ENCODE measurements at places on chromosomes 4 and X.

DNA sequence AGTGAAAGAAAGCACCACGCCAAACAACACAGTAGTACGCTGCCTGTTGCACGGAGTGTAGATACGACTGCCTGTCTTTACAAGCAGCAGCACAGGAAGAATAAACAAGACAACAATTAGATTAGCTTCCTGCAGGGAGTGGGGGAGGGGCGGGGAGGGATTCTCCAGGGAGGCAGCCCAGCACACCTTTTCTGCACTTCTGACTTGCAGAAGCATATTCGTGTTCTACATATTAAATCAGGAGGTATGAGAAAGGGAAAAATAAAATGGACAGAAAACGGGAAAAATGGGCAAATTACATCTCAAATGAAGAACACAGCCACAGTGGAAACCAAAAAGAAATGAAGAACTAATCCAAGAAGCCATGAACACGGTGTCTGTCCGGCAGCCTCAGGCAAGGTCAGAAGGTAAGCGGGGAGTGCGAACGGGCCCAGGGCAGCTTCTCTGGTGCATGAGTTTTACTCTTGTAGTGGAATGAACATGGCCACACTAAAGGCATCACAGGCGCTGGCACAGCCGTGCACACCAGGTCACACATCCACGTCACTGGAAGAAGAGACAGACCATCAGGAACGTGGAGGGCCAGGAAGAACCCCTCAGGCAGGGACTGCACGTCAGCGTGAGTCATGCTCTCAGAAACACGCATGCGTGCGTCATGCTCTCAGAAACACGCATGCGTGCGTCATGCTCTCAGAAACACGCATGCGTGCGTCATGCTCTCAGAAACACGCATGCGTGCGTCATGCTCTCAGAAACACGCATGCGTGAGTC is 20.1 kb upstream of the ADRA2C start:
- no peak for DNase-seq

DNA sequence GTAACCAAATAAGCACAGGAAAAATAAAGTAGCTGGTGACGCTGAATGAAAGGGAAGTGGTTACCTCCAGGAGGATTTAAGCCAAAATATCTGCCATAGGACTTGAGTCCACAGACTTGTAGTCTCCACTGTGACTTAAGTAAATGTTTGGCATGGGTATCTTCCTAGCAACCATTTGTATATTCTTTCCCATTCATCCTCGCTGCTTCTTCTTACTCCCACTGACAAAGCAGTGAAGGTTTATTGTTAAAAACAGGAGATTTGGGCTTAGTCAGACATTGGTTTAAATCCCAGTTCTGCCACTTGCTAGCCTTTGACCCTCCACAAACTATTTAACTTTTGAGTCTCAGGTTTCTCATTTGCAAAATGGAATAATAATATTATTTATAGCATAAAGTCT is 22.3 kb downstream of the COL4A6 start:
- DNase-seq = no peak

DNA sequence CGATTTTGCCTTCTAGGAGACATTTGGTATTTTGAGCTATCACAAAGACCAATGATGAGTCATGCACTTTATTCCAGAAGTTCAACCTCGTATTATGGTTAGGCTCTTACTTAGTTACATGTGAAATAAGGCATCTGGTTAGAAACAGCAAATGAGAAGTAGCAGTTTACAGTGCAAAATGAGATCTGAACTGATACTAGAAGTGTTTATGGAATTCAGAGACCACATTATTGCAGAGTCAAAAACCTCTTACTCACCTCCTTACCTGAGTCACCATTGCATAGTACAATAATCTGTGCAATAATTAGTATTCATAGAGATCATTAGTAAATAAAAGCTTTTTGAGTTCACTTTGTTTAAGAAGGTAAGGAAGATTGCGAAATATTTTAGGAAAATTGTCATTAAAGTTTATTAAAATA is 38.7 kb downstream of the SEC24B start:
- DNase-seq = no peak

- no peak for DNase-seq
These were observed 528.6 kb downstream of the IL15 start for GRCh38 chr4:142164767-142165500.

DNA sequence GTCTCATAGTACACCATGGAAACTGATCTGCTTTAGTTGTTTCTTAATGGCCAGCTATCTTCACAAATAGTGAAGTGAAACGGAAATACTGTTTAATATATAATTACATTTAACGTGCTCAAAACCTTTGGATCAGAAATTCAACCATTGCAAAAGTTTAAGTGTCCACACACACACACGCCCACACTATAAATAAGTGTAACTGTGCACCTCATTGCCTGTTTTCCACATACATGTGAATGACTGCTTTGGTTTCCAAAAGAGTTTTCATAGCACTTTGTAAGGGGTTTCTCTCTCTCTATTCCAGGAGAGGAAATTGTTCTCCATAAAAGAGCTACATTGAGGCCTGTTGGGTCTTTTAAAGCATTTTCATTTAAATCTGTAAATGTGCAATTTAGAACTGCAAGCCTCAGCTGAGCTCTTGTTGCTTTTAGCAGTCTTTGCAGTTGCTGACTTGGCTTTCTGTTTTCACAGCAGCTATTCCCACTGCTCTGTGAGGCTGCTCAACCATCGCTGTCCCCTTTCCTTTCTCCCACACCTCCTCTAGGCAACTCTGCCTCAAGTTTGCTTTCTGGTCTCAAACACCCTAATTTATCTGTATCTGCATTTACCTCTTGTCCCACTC is 94.5 kb downstream of the RAPGEF2 start:
- DNase-seq = no peak

GRCh38 chr4:135705343-135705742 is 1503.8 kb upstream of the PABPC4L start:
- no peak for DNase-seq

DNA sequence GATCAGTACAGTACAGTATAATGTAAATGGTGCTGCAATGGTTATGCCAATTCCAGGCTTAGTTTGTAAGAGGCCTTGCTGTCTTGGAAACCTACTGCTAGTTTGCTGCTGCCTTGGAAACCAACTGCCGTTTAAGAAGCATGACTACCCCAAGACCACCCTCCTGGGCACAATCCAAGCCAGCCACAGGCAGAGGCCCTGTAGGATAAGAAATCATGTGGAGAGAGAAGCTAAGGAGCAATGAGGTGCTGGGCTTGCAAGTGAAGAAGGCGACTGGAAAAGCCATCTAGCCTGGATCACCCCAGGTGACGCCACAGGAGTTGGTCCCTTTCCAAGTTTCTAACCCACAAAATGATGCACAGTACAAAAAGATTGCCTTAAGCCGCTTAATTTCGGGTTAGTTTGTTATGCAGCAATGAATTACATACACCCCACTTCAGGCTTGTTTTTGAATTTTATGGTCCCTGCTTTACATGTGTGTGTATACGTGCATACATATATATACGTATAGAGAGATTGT is 16.9 kb downstream of the ZFP42 start:
- no peak for DNase-seq

GRCh38 chr4:163693776-163694175 is 199.3 kb downstream of the TMA16 start:
- no peak for DNase-seq

GRCh38 chrX:48466696-48467095 is 3.4 kb downstream of the SLC38A5 start:
- DNase-seq = no peak

- DNase-seq = no peak
These were observed 15.2 kb downstream of the ASB11 start for GRCh38 chrX:15299941-15300851.

GRCh38 chrX:115649461-115650063 is 88.6 kb downstream of the PLS3 start:
- DNase-seq = no peak

DNA sequence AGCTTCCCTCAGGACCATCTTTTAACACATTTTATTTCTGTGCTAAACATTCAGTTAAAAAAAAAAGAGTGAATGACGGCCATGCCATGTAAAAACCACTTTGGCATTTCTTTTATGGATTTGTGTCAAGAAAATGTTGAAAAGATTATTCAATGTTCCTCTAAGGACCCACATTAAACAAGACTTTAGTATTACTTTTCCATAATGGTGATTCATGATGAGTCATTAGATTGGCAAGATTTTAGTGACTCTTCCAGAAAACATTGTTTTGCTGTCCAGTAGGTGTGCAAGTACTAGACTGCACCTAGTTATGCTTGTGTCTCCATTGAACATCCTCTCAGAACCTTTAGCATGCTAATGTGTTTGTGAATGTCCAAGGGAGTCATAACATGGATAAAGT is 748.6 kb downstream of the STPG2 start:
- DNase-seq = no peak

DNA sequence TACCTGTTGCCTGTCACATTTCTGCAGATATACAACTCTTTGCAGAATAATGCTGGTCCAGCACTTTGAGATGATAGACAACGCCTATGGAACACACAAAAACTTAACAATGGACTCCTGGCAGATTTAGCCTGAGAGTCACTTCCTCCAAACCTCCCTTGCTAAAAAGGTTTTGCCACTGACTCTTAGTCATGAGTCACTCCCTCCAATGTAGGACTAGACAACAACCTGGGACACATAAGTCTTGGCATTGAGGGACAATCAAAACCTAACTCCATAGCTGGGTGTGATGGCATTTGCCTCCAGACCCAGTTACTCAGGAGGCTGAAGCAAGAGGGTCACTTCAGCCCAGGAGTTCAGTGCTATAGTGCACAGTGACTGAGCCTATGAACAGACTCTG is 22.0 kb upstream of the EIF4E start:
- no peak for DNase-seq

DNA sequence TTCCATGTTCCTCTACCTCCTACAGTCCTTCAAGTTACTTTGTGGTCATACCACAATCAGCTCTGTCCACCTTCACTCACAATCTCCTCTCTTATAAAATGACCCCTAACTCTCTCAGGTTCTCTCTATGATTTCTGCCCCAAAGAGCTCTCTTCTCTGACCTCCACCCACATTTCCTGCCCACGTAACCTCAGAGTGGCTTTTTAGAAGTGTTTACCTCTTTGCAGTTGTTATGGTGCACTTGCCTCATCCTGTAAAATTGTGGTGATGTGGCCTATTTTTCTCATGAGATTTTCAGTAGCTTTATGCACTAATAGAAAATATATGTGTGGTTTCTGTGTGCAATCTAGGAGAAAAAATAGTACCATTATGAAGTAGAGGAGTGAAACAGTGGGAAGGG is 215.8 kb downstream of the PACRGL start:
- no peak for DNase-seq

GRCh38 chr4:53012738-53013137 is 150.6 kb downstream of the RASL11B start:
- no peak for DNase-seq

- no peak for DNase-seq
These were observed 805 bp downstream of the ATP8A1 start for GRCh38 chr4:42655921-42656678.

DNA sequence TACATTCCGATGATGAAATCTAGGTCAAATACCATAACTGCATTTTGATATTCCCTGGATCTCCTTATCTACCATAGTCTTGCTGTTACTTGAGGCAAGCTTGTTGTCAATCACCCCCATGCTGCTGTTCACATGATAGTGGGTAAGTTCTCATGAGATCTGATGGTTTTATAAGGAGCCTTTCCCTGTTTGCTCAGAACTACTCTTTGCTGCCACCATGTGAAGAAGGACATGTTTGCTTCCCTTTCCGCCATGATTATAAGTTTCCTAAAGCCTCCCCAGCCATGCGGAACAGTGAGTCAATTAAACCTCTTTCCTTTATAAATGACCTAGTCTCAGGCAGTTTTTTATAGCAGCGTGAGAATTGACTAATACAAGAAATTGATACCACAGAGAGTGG is 432.0 kb downstream of the GLUD2 start:
- DNase-seq = no peak

DNA sequence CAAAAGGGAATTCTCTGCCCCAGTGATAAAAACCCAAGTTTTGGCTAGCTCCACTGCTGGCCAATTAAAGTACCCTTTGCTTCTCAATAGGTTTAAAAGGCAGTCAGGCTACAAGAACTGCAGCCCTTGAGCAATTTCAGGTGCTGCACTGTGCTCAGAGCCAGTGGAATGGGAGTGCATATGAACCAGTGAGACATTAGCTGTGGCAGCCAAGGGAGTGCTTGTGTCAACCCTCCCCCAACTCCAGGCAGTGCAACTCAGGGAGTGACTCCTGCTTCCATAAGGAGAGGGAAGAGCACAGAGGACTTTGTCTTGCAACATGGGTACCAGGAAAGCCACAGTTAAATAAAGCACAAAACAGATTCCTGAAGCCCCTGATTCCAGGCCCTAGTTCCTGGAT is 61.6 kb upstream of the VAMP7 start:
- no peak for DNase-seq

DNA sequence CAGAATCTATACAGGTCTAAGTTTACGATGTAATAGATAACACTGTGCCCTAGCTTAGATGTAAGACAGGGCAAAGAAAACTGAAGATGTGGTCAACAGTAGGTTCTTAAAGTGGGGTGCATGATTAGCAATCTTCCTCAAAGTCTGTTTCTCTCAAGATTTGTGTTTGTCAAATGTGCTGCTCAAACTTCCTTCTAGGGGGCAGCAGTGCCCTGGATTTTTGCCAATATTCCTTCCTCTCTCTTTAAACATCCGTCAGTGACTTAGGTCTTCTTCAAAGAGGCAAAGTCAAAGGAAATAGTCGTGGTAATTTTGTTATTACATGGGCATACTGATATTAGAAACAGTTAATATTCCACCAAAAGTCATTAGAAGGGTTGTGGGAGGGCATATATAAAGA is 4.2 kb upstream of the PDHA2 start:
- DNase-seq = no peak

- DNase-seq = no peak
These were observed 108.0 kb downstream of the CPZ start for GRCh38 chr4:8700531-8700930.

GRCh38 chrX:126164689-126165400 is 1.2 kb downstream of the DCAF12L2 start:
- no peak for DNase-seq

- no peak for DNase-seq
These were observed 11.1 kb upstream of the HS3ST1 start for GRCh38 chr4:11439836-11440235.

DNA sequence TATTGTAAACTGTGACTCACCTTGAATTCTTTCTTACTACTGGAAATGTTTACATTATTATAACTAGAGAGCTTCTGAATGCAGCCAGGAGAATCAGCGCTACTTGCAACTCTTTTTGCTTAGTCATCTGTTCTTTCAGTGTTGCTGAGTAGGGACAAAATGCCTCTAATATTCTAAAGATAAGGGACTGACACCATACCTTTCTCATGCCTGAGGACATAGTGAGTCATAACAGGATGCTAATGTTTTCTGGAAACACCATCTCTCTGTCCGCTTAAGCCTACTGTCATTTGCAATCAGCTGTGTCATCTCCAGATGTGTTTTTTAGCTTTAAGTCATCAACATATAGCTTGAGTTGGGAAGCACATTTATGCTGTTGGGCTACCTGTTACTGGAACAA is 108.3 kb downstream of the QRFPR start:
- no peak for DNase-seq

Measured in NCI-H187 treated with DMSO at 0.1 percent for 48 hours (cell line).